ENCODE measurements at places on chromosomes 3 and 15.

DNA sequence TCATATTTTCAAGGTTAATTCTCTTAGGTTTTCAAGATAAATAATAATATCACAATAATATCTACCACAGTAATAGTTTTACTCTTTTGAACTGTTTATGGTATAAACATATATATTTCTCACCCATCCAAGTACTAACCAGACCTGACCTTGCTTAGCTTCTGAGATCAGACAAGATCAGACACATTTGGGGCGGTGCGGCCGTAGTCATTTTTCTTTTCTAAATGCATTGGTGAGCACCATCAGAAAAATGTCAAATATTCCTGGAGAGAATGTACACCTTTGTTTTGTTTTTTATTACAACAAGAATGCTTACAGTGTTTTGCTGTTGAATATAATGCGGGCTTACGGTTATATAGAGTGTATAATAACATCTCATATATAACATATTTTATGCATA lies 267.8 kb downstream of the ADAMTS17 start:
- DNase-seq: no peak

- DNase-seq: no peak
Observed at GRCh38 chr15:74211656-74212055, 9.1 kb upstream of the STRA6 start.

DNA sequence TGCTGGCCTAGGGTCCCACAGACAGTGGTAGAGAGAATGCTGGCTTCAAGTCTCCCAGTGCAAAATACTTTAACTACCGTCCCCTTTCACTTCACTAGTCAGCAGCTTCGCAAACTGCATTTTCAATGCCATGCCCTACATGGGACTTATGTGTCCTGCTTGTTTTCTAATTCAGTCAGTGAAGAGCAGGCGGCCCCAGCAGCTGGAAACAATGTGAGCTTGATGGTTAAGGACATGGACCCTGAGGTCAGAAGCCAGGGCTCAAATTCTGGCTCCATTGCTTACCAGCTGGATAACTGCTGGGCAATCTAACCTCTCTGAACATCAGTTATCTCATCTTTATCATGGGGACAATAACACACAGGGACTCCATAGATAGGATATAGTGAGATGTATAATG lies 58.4 kb downstream of the SLC12A8 start:
- no peak for DNase-seq

GRCh38 chr15:93035953-93036810 lies 52.8 kb downstream of the RGMA start:
- no peak for DNase-seq

DNA sequence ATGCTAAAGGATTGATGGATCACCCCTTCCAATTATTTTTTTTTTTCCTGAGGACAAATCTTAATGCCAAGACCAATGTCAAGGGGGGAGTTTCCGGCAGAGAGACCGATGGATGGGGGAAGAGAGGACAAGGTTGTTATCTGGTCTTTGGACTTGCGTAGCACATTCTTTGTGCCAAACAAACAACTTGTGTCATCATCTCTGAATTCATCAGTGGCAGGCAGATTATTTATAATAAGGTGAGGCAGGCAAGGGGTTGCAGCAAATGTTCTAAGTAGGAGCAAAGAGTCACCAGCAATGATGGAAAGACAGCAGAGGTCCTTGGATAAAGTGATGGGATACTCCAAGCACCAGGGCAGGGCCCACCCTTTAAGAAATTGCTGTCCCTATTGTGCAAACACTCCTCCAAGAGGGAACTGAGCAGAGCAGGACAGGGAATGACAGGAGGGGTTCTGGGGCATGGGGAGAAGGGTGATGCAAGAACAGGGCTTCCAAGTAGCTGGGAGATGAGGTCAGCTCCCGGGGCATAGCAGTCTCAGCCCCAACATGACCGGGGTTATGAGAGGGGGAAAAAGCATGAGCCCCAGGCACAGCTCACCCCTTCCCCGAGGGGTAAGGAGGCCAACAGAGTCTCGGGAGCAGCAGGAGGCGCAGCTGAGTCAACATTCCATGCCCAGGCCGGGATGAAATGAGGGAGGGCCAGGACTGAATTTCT lies 57.4 kb downstream of the ANXA2 start:
- no peak for DNase-seq

- no peak for DNase-seq
Observed at GRCh38 chr3:194745422-194746184, 59.9 kb downstream of the FAM43A start.

GRCh38 chr3:197011780-197012539 lies 17.7 kb downstream of the MELTF start:
- no peak for DNase-seq

DNA sequence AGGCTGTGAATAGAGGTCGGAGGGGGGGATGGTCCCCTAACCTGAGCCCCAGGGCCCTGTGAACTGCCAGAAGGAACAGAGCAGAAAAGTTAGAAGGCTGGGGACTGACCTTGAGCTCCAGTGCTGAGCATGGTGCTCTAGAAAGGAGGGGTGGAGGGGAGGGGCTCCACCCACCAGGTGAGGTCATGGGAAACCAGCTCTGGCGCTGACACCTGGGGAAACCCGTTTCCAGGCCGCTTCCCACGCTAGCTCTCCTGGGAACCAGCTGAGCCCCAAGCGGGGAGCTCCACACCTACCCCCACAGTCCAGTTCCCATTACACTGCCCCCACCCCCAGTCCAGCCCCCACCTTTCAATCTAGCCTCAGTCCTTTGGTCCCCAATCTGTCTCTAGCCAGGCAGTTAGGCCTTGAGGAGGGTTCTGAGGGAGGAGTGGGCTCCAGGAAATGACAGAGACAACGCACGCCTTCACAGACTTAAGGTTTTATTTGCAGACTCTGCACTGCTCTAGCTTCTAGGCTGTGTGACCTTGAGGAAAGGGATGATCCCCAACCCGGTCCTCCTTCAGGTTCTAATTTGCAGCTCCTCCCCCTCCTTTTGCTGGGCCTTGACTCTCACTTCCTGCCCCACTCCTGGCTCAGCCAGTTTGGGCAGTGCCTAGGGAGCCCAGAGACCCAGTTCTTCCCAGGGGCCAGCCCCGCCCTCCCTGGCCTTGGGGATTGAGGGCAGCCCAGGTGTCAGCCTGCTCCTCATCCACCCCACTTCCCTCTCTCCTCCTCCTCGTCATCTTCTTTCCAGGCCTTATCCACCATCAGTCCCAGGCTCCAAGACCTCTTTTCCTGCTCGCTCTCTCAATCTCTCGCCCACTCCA lies 2.1 kb downstream of the RHOV start:
- no peak for DNase-seq

DNA sequence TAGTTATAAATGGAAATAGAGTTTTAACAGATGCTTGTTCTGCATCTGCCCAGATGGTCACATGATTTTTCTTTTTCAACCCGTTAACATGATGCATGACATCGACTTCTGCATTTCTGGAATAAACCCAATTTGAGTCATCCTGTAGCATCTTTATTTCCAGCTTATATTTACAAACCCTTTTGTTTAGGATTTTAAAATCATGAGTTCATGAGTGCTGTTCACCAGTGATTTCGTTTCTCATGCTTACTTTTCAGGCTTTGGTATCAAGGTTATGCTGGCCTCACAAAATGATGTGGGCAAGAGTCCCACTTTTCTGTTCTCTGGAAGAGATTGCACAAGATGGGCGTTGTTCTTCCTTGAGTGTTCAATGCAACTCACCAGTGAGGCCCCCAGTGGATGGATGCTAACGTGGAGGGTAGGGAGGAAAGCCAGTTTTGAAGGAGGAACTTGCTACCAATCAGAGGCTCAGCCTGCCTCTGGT lies 5.2 kb downstream of the HRH1 start:
- DNase-seq: no peak

- DNase-seq: no peak
Observed at GRCh38 chr3:46672349-46672695, 21.2 kb downstream of the ALS2CL start.

DNA sequence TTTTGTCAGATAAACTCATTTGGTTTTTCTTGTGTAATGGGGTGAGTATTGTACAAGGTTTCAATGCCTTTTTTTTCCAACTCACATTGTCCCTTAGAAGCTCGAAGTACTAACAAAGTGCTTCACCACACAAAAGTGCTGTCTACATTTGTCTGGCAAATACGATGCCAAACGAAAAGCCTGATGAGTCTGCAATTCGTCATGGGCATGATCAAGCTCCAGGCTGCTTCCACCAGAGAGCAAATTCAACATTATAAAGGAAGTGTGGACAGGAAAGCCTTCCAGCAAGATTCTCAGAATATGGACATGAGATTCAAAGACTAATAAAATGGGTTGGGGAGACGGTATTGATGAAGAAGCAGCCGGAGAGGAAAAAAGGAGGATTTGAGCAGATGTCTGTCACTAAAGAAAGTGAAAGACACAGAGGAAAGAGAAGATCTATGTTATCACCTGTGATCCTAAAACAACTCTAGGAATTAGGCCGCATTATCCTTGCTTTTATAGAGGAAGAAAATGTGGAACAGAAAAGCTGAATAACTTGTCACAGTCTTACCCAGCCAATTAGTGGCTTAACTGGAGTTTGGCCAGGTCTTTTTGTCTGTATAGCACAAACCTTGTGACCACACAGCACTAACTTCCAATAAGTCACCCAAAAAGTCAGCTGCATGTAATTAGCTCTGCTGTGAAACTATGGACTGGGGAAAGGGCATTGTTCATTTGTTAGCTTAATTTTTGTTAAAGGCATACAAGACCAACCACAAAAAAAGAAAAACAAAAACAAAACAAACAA lies 494.8 kb downstream of the FHIT start:
- no peak for DNase-seq

DNA sequence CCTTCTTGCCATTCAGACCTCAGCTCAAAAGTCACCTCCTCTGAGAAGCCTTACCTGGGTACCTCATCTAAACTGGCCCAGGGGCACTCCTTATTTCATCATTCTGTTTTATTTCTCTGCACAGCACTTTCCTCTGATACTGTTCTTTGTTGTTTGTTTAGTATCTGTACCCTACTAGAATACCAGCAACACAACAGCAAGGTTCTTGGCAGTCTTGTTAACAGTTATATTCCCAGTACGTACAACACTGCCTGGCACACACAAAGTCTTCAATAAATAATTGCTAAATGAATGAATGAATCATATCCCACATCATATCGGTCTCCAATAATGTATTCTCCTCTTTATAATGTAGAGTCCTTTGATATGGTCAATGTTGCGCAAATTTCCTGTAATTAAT lies 188.1 kb downstream of the FOXP1 start:
- DNase-seq: no peak

DNA sequence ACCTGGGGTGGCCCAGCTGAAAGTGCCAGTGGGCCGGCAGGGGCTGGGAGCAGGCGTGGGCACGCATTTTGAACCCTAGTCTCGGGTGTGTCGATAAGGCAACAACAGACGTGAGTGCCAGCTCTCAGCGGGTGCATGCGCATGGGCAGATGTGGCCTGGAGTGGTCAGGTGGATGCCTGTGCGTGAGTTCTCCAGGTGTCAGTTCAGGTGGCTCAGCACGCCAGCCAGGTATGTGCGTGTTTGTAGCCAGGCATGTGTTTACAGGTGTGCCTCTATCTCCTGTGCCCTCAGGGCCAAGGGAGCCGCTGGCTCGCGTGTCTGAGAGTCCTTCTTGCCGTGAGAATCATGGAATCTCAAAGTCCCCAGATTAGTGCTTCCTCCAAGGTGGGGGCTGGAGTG lies 14.8 kb downstream of the CYP1A2 start:
- DNase-seq: no peak

- DNase-seq: no peak
Observed at GRCh38 chr3:111831840-111832239, 27.2 kb upstream of the PHLDB2 start.

- DNase-seq: no peak
Observed at GRCh38 chr15:72227720-72228119, 3.3 kb downstream of the PKM start.

DNA sequence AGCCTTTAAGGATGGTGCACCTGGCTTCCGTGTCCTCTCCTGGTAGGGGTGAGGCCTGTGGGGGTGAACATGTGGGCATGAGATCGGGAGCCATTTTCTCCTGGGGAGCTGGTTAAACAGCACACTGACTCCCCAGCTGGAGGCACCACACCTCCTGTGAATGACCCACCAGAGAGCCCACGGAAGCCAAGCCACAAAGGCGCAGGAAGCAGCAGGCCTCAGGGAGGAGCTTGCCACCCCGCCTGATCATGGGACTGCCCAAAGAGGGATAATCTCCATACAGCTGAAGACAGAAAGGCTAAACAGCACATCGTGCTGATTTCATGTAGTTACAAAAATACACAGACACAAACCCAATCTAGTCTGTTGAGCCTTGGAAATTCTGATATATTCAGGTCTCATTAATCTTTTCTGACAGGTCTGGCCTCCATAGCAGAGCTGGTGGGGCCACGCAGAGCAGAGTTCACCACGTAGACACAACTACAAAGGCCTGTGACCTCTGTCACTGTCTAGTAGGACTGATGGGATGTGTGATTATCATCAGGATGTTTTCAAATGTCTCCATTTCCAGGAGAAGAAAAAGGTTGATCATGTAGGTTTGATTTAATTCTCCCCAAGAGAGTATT lies 75.2 kb downstream of the DUT start:
- no peak for DNase-seq

- no peak for DNase-seq
Observed at GRCh38 chr3:154151969-154152368, 30.8 kb downstream of the ARHGEF26 start.

DNA sequence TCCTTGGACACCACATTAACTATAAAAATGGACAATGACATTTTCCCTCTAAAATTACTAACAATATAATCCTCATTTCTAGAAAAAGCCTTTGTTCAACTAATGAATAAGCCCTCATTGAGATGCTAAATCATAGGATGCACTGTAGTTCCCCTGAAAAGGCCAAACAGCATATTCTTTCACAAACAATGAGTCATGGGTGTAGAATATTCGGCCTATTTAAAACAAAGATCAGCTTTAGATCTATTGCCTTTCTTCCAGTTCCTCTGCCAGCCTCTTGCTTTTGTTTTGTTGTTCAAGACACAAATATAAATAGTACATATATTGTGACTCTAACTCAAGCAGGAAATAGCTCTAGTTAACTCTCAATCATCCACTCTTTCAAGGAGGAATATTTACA lies 82.5 kb downstream of the ADAM10 start:
- DNase-seq: no peak

- DNase-seq: no peak
Observed at GRCh38 chr3:42369304-42369703, 41.1 kb downstream of the LYZL4 start.

DNA sequence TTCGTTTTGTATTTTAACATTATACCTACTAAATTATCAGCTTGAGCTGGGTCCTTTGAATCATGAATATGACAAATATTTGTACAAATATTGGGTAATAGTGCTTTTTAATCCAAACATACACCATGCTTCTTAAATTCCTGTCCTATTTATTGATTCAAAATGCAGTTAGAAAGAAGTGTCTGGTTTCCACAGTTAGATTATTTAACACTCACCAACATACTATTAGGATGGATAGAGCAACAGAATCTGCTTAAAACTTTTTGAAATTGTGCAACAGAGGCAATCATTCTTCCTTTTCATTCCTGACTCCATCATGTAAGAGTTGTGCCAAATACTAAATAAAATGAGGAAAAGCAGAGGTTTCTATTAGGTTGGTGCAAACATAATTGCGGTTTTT lies 281.2 kb downstream of the LSAMP start:
- DNase-seq: no peak

- DNase-seq: peak; percentile 14
Observed at GRCh38 chr3:14397531-14397930, 4.9 kb upstream of the SLC6A6 start.

All from GDM1 (cell line).